ENCODE measurements at places on chromosomes 13 and 19.

DNA sequence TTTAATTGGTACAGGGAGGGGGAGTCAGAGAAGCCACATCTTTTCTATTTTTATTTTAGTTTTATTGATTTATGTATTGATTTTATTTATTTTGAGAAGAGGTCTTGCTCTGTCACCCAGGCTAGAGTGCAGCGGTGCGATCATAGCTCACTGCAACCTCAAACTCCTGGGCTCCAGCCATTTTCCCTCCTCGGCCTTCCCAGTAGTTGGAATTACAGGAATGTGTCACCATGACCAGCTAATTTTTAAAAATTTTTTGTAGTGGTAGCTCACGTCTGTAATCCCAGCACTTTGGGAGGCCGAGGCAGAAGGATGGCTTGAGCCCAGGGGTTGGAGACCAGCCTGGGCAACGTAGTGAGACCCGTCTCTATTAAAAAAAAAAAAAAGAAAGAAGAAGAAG is 4.1 kb downstream of the IL27RA start:
- no peak for DNase-seq

DNA sequence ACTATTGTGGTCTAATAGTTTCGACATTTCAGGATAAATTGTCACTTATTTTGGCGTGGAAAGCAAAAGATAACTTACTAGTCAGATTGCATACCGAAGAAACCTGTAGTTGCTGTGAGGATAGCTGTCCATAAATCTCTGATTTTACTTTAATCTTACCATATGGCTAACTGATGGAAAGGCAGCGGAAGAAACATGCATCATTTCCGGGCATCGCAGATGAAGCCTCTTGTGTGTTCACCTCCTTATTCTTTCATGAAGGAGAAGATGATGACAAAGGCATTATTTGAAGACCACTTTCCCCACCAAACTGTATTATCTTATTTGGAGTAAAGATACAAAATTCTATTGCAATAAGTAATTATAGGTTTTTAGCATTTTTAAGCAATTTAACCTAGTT is 763.6 kb upstream of the SLITRK6 start:
- DNase-seq, result no peak

DNA sequence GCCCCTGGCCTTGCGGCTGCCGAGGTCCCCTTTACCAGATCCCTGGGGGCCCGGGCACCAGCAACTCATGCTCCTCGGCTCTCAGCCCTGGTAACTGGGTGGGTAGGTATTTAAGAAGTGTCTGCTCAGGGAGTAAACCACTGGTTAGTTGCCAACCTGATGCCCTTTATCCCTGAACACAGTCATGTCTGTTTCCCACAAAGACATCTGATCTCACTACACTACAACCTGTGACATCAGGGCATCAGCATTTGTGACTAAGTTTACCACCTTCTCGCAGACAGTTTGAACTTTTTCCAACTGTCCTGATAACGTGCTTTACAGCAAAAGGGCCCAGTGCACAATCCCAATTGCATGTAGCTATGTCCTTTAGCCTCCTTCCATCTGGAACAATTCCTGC is 22.0 kb downstream of the GGACT start:
- no peak for DNase-seq

DNA sequence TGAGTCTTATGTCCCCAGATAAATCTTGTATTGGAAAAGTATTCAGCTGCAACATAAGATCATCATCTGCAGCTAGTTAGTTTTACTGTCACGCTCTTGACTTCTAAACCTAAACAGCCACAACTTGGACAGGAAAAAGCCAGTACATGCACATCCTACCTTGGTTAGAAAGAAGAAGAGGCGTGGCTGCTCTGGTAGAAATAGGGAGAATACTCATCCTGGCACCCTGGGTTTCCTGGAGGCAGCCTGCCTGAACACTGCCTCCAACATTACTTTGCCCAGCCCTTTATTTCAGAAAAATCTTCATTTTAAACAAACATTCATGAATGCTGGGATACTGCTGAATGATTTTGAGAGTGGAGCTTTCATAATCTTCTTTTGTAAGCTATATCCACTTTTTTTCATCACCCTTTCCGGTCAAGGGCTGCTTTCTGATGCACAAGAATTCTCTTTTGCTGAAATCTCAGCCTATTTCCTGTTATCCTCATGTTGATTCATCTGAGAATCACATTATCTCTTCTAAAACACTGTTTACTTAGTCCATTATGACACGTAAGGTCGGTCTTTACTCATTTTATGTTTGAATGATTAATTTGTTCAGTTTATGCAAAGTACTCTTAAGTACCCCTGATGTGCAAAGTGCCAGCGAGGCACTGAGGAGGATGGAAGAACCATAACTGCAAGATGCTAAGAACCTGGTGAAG is 55.2 kb downstream of the STARD13 start:
- DNase-seq, result no peak

- no peak for DNase-seq
Observed at GRCh38 chr19:46065486-46066071, 24.8 kb upstream of the IGFL4 start.

DNA sequence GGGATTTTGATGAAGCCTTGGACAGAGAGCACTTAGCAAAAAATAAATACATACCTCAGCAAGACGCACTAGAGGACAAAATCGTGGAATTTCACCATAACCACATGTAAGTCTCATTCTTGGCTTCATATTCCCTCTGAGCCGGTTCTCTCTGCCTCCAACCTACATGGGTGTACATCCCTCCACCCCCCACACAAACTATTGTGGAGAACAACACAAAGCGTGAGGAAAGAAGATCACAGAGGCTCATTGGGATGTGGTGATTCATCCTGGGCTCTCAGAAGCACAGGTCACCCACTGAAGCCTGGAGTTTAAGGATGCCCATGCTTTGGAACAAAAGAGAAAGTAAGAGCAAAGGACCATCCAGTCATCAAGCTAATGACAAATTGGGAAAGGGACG is 192.2 kb downstream of the STK24 start:
- DNase-seq, result no peak

DNA sequence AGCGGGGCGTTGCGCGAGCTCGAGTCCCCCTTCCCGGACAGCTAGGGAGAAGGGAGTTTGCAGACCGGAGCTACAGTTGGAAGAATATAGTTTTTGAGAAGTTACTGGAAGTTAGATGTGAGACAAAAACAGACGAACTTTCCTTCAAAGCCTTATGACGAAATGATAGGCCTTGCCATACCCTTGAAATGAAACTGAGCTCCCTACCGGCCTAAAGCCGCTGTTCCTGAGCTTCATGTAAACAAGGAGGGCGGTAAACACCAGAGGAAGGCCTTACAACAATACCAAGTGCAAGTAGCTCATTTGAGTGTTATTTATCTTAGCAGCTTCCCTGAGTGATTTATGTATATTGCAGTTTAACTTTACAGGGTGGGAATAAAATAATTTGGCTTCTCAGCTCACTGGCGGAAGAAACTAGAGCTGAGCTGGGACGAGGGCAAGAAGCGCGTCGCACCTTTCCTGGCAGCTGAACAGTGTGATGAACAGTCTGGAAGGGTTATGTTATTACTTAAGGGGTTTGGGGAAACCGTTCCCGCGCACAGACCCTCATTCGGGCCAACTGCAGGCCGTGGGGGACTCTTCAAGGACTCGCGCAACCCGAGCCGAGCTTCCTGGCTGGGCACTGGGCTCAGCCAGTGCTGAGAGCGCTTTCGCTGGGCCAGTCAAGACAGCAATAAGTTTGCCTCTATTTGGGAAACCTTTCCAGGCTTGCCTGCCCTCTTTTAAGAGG is 111.2 kb downstream of the KCNRG start:
- no peak for DNase-seq

- no peak for DNase-seq
Observed at GRCh38 chr13:97492257-97492656, 58.3 kb downstream of the RAP2A start.

- DNase-seq, result no peak
Observed at GRCh38 chr13:30863796-30864195, 42.3 kb upstream of the MEDAG start.

DNA sequence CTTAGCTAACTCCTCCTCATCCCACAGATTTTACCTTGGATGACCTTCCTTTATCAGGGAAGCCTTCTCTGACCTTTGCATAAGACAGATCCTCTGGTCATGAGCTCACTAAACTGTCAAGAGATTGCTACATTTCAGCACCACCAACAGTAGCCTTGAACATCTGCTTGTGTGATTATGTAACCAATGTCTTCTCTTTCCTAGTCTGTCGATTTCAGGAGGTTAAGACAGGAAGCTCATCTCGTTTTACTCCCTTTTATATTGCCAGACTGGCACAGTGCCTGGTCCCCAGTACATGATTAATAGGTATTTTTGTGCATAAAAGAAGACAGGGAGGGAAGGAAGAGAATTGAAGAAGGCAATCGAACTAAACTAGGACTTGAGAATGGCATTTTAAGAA is 1697.7 kb downstream of the EFNB2 start:
- DNase-seq, result no peak

All from stimulated activated CD4-positive, alpha-beta T cell treated with anti-CD3 and anti-CD28 coated beads, Interleukin-2, amount 100 ng/mL, for 24 hours (primary cell).